ENCODE measurements at places on chromosomes 1 and 21.

DNA sequence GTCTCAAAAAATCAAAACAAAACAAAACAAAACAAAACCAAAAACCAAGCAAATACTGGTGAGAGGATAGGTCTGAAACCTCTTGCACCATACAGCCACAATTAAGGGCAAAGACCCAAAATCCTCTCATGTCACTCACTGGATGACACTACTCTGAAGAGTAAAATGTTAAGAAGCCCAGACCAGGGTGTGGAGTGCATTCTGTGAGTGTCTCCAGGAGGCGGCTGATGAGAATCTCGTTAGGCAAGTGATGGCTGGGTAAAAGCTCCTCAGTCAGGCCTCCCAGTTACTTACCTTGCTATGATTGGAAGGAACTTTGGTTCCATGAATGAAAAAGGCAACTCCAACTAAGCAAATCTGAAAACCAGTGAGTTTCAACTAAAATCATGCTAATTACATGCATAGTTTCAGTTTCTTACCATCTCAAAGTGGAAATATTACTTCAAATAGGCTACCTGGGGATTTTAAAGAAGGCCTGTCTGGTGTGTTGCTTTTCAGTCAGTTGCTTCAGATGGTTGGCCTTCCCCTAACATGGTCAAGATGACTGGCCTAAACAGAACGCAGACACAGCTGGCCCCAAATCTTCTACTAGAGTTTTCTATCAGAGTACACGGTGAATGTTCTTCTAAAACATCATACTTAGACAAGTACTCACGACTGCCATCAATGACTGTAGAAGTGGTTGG is 95.1 kb downstream of the KIAA0319L start:
- DNase-seq = no peak

DNA sequence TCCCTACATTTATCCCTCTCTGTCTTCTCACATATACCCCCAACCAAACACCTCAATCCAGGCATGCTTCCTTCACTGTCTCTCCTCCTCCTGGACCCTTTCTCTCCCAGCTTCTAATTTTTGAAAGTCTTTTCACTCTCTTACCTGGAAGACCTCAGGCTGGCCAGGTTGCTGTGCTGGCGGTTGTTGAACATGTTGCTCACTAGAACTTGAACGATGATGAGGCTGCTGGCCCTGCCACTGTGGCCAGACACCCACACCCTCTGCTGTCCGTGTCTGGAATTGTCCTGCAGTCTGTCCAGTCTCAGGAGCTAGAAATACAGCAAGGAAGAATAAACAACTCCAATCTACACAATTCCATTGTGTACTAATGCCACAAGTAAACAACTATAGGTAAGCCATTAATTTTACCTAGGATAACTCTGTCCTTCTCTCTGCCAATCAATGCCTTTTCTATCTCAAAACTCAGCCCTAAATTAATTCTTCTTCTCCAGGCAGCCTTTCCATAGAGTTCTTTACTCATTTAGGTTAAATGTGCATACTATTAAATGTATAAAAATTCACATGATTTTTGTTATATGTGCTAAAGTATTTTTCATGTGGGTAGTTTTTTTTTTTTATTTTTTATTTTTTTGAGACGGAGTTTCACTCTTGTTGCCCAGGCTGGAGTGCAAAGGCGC is 5.1 kb upstream of the CTSK start:
- DNase-seq = peak; percentile 16

DNA sequence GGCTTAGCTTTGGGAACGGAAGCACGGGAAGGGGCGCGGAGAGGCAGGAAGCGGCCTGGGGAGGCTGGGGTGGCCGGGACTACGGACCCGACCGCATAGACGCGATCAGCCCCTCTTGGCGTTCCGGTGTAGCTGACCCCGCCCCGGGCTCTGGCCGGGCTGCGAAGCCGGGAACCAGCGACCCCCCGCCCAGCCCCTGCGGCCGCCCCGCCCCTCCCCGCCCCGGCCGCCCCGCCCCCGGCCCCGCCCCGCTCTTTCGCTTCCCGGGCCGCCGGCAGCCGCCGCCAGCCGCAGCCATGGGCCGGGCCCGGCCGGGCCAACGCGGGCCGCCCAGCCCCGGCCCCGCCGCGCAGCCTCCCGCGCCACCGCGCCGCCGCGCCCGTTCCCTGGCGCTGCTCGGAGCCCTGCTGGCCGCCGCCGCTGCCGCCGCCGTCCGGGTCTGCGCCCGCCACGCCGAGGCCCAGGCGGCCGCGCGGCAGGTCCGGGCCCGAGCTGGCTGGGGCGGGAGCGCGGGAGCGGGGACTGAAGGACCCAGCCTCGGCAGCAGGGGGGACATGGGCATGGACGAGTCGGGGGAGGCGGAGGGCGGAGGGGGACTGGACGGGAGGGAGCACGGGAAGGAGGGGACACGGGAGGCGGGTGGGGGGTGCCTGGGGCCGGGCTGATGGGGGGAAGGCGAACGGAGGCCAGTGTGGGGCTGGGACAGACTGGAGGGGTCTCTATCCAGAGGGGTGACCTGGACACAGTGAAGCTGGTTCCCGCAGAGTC is at the start of gene SELENON:
SELENON (plus strand) TSS at position 259 of the 768 bp plus-strand sequence; CDS start at position 297, 38 bp downstream.
- no peak for DNase-seq

- no peak for DNase-seq
Observed at GRCh38 chr1:155307247-155307740, 1.4 kb upstream of the FDPS start.

- DNase-seq = no peak
Observed at GRCh38 chr1:32769524-32770220, 47.5 kb downstream of the YARS1 start.

GRCh38 chr21:42175110-42175710 is 43.7 kb upstream of the ABCG1 start:
- no peak for DNase-seq

DNA sequence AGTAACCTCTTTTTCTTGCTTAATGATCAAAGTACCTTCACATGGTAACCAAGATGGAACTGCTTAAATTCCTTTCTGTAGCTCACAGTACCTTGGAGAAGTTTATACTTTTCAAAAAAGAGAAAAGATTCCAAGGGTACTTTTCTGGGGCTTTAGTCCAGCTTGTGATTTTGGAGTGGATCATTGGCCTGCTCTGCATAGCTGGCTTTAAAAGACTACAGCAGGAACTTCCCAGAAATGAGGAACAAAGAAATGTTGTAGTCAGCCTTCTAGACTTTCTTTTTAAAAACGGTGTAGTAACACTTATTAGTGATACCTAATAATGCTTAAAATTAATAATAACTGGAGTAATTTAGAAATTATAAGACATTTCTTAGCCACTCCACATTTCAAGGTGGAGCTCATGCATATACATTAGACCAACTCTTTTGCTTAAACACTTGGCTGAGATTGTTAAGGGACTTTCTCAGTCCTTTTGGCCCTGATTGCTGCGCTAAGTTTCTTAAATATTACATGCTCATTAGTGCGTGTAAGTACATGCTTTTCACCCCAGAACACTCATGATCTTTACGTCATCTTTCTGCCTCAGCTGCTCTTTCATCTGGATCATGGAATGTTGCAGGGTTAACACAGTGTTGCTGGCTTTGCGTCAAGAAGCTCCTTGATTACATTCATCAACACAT is 57.3 kb downstream of the SDCCAG8 start:
- no peak for DNase-seq

- no peak for DNase-seq
Observed at GRCh38 chr1:111639602-111640198, 20.1 kb downstream of the RAP1A start.

GRCh38 chr21:14353231-14353630 is 29.7 kb downstream of the HSPA13 start:
- DNase-seq = no peak

- DNase-seq = no peak
Observed at GRCh38 chr1:58331156-58331555, 215.4 kb downstream of the OMA1 start.

DNA sequence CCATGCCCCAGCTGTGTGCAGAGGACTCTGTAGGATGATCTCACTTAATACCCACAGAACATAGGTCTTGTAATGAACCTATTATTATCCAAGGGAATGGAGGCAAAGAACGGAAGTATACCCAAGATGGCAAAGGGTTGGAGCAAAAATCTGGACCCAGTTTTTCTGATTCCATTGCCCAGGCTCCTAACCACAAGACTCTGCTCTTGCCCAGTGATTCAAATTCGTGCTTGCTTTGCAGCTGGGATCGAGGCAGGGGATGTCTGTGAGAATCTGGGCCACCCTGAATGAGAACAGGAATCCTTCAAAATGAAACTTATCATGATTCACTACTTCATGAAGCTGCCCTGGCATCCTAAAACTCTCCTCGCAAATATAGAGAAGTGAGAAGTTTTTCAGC is 97.5 kb upstream of the KCNJ6 start:
- no peak for DNase-seq

DNA sequence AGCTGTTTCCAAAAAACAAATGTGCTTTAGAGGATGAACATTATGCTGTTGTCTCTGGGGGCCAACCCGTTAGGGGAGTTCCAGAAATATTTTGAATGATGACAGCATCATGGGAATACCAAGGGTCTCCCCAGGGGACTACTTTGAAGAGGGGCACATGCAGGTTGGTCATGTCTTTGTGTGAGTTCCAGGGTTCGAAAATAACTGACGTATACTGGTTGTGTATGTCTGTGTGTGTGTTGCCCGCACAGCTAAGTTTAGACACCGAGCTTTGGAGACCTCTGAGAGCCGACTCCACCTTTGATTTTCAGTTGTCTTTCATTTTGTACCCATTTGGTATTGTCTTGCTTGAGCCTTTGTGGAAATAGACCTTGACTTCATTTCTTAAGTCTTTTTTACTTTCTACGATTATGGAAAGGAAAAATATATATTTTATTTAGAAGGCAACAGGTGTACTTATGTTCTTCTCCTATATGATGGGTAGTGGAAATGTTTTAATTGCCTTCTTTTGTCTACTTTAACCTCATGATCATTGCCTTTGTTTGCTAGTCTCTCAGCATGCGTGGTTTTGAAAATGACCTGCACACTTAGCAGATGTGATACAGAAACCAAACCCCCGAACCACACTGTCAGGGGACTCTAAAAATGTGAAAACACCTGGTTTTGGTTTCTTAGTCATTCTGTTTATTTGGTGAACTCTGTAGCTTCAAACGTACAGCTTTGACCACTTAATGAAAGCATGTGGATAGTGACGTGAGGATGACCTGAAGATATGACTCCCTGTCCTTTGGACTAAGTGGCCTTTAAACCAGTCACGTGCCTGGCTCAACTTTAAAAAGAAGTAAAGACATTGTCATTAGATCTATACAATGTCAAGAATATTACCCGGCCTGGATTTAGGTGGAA is 56.5 kb downstream of the GALNT2 start:
- no peak for DNase-seq

DNA sequence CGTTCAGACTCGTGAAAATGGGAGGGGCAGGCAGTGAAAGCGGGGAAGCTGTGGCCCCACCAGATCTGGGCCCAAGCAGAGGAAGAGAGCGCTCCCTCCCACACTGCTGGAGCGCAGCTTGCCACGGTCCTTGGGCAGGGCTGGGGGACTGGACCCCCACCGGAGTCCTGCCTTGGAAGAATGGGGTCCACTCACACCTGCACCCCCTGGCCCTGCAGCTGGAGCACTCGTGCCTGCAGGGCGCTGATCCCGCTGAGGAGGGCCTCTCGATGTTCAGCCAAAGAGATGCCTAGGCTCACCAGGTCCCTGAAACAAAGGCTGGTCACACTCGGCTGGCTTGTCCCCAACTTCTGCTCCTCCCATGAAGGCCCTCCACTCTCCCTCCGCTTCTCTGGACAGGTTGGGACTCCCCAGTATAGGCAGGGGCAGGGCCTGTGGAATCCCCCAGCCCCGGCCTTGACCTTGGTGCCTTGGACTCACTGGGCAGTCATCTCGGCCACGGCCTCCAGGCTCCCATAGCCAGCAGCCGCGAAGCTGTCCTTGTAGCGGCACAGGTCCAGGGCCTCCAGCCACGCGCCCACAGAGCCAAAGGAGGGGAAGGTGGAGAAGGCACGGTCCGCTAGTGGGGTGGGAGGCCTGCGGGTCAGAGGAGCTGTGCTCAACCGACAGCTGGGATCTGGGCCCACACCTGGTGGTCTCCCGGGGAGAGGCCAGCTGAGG is 26.0 kb downstream of the CDCA8 start:
- no peak for DNase-seq

DNA sequence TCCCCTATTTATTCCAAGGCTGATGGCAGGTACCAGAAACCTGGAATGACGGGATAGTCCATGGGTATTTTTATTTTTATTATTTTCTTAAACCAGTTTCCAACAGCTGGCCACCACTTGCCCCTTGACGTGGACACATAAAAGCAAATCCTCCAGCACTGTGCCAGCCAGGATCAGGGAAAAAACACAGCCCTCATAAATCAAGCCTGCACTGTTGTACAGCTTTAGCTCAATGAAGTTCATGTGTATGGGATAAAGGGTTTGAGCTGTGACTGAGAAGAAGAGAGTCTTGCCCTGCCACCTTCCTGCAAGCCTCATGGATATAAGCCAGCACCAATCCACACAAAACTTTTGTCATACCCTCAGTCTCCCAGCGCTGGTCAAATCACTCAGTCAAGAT is 303.8 kb upstream of the SPAG17 start:
- DNase-seq = no peak

GRCh38 chr1:39694026-39694425 is 2.8 kb upstream of the HPCAL4 start:
- no peak for DNase-seq

- no peak for DNase-seq
Observed at GRCh38 chr1:2503554-2504224, 22.7 kb downstream of the PANK4 start.

DNA sequence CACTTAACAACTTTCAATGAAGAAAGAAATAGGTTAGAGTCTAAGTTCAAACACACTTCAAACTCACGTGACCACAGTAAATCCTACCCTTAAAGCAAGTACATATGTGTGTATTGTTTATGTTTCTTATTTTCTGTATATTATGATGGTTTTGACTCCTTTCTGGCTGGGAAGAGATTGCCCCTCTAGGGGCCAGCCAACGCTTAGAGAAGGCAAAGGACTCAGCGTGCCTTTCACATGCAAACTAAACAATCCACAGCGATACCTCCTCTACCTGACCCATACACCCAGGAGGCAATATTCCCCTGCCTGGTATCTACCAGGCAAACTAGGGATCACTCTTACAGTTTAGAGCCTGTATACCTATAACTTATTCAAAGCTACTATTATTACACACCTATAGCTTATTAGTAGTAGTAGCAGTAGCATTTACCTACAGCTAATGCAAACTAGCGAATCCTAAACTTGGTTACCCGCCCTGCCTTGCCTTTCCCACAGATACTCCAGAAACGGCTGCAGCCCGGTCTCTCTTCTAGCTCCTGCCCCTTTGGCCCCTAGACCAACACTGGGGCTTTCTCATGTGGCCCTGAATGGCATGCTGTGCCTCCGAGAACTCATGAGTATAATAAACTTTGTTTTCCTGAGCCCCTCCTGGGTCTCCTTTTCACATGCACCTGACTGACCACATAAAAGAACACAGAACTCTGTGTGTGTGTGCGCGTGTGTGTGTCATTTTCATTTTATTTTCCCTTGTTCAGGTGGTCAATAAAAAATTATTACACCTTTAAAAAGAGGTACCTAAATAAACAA is 14.0 kb downstream of the NRIP1 start:
- no peak for DNase-seq

- DNase-seq = no peak
Observed at GRCh38 chr1:170623171-170623570, 40.8 kb upstream of the PRRX1 start.

- DNase-seq = no peak
Observed at GRCh38 chr1:203565049-203565448, 61.6 kb upstream of the ATP2B4 start.

GRCh38 chr1:226560243-226560642 is 11.7 kb downstream of the STUM start:
- no peak for DNase-seq

GRCh38 chr1:38125837-38126520 is 79.4 kb upstream of the POU3F1 start:
- DNase-seq = no peak

GRCh38 chr1:64082459-64082858 is 121.0 kb upstream of the UBE2U start:
- DNase-seq = peak; percentile 16

- no peak for DNase-seq
Observed at GRCh38 chr1:25199819-25200620, 32.3 kb downstream of the SYF2 start.

Measured in GOT3 (cell line).